Activated T-helper 1 cell treated with anti-CD3 and anti-CD28 coated beads, Interleukin-2, amount 50 U/mL, for 16 hours (primary cell): ENCODE measurements at places on chromosomes 7 and 10.
A peak's percentile ranks its signal among the peaks of the same experiment; 100 is the strongest.

- DNase-seq: no peak
Observed at GRCh38 chr10:72679838-72680241, 12.1 kb upstream of the MCU start.

DNA sequence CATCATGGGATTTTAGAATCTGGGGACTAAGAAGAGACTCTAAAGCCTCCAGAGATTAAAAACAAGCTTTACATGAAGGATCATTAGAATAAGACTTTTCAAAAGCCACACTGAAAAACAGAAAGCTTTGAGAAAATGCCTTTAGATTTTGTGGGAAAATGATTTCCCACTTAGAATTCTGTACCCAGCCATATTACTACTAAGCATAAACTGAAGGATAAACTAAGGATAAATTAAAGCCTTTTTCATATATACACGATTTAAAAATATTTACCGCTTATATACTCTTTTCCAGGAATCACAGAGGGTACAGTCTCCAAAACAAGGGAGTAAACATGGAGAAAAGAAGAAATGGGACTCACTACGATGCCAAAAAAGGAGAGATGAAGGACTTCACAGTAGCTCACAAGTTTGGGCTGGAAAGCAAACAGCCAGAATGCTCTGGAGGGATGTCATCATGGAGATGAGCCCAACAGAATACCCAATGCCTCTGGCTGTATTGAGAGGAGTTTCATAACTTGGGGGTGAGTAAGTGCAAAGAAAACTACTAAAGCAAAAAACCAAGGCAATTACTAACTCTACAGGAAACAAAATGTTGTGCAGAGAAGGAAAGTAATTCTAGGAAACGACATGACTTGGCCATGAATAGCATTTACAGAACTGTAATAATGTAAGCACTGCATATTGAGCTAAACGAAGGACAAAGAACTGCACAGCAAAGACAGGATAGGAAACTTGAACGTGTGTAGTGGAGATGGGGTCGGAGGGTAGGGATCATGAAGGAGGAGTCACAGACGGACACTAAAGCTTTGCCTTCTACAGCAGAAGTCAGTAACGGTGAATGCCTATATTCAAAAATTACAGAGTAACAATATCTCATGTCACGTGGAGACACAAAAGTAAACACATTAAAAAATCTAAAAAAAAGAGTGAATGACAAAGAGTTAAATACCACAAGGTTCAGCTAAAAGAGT lies 61.4 kb upstream of the ASAH2 start:
- DNase-seq: no peak

DNA sequence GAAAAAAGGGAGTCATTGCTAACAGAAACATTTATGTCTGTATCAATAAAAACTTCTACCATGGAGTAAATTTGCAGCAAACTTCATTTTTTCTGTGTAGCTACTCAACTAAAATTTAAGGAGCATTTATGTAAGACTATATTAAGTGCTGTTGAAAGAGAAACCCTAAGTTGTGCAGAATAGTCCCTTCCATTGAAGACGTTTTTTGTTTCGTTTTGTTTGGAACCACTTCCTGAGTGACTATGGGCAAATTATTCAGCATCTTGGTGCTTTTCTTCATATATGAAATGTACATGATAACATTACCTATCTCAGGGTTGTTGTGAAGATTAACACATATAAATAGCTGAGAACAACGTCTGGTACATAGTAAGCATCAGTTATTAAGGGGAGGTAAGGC lies 24.3 kb downstream of the SEM1 start:
- no peak for DNase-seq

- DNase-seq: no peak
Observed at GRCh38 chr7:95330204-95330960, 6.0 kb upstream of the PON1 start.

DNA sequence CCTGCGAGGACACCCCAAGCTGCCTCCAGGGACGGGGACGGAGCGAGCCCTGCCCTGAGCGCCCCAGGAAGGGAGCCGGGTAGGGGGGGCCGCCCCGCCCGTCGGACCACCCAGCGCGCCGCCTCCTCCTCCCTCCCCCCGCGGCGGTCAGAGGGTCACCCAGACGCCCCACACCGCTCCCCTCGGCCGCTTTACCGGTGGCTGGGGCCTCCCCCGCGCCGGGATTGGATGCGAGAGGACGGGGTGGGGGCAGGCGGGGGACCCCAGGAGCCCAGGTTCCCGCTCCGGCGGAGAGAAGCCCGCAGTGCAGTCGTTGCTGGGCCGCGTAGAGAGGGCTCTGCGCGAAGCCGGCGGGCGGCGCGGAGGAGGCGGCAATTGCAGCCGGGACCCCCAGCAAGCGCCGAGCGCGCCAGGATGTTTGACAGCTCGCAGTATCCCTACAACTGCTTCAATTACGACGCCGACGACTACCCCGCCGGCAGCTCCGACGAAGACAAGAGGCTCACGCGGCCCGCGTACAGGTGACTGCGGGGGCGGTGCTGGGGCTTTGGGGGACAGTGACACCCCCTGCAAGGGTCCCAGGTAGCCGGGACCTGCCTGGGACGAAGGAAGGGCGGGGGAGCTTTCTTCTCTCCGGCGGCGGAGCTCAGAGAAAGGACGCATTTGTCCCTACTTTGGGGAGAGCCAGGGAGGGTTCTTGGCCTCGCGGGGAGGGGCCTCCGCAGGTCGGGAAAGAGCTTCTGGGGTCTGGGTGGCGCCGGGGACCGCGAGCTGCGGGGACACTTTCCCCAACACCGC lies at the start of gene FOXL3:
Gene FOXL3, plus strand, starts transcription at position 415 of the 798 bp plus-strand sequence. Its CDS starts 0 bp downstream, at position 415.
- DNase-seq: no peak

- DNase-seq: no peak
Observed at GRCh38 chr10:132395704-132396493, 1.1 kb upstream of the PWWP2B start.

DNA sequence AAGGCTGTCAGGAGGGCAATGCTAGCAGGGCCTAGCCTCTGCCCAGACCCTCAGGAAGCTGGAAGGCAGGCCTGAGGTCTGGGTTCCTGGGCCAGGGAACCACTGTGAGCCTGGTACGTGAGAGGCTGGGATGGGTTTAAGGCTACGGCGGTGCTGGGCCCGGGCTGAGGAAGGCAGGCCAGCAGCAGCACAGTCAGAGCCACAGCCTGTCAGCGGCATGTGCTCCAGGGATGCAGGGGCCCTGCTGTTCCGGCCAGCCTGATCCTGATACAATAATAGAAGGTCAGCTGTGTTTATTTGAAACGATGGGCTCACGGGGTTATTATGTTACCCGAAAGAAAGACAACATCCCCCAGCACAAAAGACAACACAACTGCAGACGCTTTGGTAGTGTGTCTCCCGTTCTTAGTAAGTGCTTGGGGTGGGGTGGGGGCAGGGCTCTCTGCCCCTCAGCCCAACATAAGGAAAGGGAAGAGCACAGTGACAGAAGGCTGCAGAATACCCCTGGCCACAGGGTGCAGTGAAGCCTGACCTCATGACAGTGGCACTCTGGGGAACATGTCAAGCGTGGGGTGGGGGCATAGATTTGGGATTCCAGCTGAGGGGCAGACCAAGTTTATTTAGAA lies 95.0 kb downstream of the COL13A1 start:
- no peak for DNase-seq

- DNase-seq: no peak
Observed at GRCh38 chr7:12643001-12643643, 44.3 kb upstream of the ARL4A start.

DNA sequence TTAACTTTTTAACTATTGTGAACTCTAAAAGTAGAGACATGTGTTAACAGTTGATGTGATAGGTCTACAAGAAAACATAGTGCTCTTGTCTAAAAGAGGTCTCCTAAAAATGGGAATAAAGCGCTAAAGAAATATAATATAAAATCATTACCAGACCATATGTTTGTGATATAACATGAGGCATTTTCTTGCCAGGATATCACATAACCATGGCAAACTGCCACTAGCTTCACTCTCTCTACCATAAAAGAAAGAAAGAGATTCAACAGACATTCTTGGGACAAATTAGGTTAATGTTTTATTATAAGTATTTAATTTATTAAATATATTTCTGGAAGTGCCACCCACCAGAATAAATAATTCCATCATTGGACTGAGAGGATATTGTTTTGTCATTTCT lies 115.0 kb downstream of the TMEM26 start:
- DNase-seq: no peak

- no peak for DNase-seq
Observed at GRCh38 chr10:45227042-45227441, 88.4 kb downstream of the OR13A1 start.

DNA sequence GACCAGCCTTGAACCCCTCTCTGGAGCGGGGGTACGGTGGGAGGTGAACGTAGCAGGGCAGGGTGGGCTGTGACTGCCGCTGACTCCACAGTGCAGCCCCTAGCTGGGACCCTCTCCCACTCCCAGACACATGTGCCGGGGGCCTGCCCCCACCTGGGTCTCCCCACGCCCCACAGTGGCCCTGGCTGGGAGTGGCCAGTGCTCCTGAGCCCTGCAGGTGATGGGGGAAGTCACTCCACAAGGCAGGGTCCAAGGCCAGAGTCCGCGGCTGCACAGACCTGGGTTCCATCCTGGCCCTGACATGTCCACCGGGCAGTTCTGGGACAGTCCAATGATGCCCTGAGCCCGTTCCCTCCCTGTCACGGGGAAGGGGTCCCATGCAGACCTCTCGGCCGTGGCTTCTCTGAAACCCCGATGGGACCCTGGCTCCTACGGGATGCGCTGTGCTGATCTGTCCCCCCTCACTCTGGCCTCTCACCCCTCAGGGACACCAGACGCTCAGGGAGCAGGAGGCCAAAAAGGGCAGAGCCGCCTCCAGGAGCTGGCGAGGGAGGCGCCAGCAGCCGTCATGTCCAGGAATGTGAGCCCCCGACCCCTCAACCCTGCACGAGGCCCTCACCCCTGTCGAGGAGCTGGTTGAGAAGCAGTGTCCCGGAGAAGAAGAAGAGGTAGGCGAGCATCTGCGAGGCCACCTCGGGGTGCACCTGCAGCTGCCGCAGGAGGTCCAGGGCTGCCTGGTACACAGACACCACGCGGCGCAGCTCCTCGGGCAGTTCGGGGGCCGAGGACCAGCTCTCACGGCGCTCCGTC lies 40.4 kb downstream of the AP5Z1 start:
- DNase-seq: no peak

DNA sequence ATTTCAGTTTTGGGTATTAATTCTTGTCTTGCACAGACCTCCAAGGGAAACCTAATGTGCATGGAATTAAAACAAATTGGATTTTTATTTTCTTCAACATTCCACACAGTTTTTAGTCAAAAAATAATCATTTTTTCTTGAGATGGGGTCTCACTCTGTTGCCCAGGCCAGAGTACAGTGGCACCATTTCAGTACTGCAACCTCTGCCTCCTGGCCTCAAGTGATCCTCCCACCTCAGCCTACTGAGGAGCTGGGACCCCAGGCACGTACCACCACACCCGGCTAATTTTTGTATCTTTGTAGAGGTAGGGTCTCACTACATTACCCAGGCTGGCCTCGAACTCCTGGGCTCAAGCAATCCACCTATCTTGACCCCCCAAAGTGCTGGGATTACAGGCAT lies 4.9 kb downstream of the BAIAP2L1 start:
- no peak for DNase-seq

- no peak for DNase-seq
Observed at GRCh38 chr7:128197589-128197988, 43.5 kb upstream of the LEP start.

DNA sequence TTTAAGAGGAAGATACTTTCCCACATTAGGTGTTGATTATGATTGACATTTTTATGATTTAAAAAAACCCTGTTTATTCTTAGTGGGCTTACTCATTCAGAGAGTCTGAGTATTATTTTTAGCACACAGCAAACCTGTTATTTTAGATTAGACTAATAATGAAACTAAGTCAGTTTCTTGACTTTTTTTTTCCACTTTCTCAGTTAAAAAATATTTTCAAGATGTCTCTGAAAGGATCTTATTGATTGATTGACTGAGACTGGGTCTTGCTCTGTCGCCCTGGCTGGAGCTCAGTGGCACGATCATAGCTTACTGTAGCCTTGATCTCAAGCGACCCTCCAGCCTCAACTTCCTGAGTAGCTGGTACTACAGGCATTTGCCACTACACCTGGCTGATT lies 20.4 kb upstream of the INPP5F start:
- DNase-seq: no peak

GRCh38 chr7:151393031-151393977 lies 16.5 kb downstream of the WDR86 start:
- no peak for DNase-seq

GRCh38 chr7:38322461-38322860 lies 49.0 kb upstream of the TARP start:
- DNase-seq: no peak

DNA sequence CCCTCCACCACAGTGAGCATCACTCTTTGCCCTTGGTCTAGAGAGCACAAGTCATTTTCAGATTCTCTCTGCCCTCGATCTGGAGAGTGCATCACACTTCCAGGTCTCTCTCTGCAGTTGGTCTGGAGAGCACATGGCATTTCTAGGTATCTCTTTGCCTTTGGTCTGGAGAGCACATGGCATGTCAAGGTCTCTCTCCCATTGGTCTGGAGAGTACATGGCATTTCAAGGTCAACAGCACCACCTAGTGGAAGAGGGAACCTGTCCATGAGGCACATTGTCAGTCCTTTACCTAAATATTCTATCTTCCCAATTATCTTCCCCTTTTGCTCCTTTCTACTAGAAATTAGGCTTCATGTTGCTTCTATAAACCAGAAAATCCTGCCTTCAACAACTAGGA lies 1139.4 kb downstream of the XPNPEP1 start:
- DNase-seq: no peak

- no peak for DNase-seq
Observed at GRCh38 chr7:130882396-130882795, 148.4 kb upstream of the KLF14 start.

- DNase-seq: no peak
Observed at GRCh38 chr7:152522571-152523067, 86.8 kb upstream of the KMT2C start.

- DNase-seq: no peak
Observed at GRCh38 chr10:33274096-33274785, 60.2 kb downstream of the NRP1 start.

GRCh38 chr10:46546591-46547540 lies 9.6 kb downstream of the GPRIN2 start:
- DNase-seq: peak; percentile 3

GRCh38 chr7:20393021-20393610 lies 62.4 kb downstream of the ITGB8 start:
- DNase-seq: no peak

- DNase-seq: no peak
Observed at GRCh38 chr7:15831606-15832005, 145.1 kb upstream of the MEOX2 start.

DNA sequence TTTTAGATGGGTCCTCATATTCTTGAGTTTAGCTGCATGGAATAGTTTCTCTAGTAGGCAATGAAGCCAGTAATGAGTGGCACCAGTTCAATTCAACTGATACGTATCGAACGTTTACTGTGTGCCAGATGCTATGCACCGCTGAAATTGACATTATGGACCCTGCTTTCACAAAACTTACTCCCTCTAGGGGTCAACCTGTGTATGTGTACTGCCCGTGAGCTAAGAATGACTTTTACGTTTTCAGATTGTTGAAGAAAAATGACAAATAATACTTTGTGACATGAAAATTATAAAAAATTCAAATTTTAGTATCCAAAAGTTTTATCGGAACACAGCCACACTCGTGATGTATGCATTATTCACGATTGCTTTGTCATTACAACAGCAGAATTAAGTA lies 95.5 kb downstream of the ZMYND11 start:
- no peak for DNase-seq
